ENCODE measurements at places on chromosomes 7 and 10.

GRCh38 chr7:53800746-53801145, 741.4 kb upstream of the VSTM2A start:
- DNase-seq, result no peak

DNA sequence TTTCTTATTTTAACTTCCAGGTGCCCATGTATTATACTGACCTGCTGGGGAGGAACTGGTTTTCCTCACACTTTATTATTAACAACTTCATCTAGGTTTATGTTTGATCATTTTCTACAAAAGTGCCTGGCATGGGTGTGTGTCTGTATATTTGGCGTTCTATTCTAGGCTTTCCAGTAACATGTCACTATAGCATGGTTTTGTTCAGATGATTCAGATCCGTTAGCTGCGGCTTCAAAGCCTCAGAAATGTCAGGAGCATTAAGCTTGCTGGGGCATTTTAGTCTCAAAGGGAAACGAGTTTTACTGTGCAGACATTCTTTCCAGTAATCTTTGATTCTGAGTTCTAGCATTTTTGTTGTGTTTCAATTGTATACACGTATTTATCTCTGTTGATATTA, 2.3 kb downstream of the INPP5A start:
- DNase-seq, result no peak

DNA sequence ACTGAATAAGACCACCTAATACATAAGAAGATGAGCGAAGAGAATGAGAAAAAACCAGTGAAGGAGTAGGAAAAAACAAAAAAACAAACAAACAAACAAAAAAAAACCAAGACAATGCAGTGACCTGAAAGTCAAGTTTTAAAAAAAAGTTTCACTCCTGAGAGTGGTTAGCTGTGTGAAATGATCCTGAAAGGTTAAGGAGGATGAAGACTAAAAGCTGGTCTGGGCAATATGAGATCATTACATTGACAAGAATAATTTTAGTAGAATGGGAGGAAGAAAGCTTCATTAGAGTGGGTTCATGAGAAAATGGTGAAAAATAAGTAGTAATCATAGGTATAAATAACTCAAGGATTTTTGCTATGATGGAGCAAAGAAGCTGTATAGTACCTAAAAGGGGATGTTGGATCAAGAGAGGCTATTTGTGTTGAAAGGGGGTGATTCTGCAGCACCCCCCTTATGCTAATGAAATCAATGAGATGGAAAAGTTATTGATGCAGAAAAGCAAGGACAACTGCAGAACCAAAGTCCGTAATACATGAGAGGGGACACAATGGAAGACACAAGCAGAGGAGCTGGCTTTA, 80.2 kb downstream of the KMT2C start:
- no peak for DNase-seq

- DNase-seq, result no peak
Measured at GRCh38 chr10:19461588-19461987, 354.6 kb upstream of the PLXDC2 start.

GRCh38 chr7:19410691-19411090, 265.5 kb upstream of the FERD3L start:
- DNase-seq, result no peak

DNA sequence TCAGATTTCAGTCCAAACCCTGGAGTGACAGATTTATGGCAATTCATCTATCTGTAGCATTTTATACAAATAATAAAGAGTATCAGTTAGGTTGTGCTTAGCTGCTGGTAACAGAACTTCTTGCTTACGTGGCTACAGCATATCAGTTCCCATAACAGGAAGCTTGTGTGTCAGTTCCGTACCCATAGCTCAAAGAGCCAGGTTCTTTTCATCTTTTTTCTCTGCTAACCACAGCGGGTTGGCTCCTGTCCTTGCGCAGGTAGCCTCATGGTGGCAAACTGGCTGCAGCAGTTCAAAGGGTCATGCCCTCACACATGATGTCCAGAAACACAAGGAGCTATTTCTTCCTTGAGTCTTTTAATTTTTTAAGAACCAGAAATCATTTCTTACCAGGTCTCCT, 1041.8 kb downstream of the GATA3 start:
- DNase-seq, result peak; percentile 38

- no peak for DNase-seq
Measured at GRCh38 chr10:79440281-79440680, 5.1 kb downstream of the ZCCHC24 start.

DNA sequence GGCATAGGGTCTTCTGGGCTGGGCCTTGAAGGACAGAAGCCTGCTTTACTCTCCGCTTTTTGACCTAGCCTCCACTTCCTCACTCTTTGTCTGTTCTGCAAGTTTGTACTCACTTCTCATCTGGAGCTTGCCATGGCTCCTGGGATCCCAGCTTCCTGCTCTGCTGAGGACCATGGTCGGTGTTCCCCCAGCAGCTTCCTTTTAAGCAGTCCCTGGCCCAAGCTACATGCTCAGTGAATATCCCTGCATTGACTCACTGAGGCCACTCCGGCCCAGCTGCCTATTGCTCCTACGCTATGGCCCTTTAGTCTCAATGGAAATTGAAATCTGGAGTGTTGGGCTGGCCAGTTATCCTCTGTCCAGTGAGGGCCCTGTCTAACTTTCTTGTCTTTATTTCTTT, 427.7 kb downstream of the RPS24 start:
- no peak for DNase-seq

GRCh38 chr7:39144420-39144819, 166.7 kb downstream of the POU6F2 start:
- DNase-seq, result no peak

DNA sequence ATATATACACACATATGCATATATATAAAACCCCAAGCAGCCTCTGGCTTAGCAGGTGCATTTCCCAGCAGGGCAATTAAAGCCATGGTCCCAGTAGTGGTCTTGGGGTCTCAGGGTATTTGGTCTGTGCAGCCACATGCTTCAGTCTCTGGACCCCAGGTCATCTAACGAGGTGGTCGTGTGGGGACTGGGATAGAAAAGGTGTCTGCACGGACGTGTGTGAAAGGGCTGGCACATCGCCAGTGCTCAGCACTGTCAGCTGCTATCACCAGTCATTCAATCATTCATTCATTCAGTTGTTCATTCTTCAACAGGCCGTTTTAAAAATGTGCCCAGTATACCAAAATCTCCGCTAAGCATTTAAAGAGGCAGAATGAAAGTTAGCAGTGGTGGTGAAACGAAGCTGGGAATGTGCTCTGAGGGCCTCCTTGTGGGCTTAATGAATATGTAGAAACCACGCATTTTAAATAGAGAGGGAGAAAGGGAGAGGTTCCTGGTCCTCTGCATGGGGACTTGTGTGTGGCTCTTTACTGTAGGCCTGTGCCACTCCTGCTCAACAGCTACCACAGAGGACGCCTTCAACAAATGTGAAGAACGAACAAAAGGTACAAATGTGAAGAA, 170.4 kb downstream of the EGFR start:
- DNase-seq, result no peak

GRCh38 chr7:137480824-137481365, 137.4 kb upstream of the PTN start:
- DNase-seq, result no peak

GRCh38 chr7:2271273-2272026, 29.4 kb downstream of the NUDT1 start:
- DNase-seq, result no peak

DNA sequence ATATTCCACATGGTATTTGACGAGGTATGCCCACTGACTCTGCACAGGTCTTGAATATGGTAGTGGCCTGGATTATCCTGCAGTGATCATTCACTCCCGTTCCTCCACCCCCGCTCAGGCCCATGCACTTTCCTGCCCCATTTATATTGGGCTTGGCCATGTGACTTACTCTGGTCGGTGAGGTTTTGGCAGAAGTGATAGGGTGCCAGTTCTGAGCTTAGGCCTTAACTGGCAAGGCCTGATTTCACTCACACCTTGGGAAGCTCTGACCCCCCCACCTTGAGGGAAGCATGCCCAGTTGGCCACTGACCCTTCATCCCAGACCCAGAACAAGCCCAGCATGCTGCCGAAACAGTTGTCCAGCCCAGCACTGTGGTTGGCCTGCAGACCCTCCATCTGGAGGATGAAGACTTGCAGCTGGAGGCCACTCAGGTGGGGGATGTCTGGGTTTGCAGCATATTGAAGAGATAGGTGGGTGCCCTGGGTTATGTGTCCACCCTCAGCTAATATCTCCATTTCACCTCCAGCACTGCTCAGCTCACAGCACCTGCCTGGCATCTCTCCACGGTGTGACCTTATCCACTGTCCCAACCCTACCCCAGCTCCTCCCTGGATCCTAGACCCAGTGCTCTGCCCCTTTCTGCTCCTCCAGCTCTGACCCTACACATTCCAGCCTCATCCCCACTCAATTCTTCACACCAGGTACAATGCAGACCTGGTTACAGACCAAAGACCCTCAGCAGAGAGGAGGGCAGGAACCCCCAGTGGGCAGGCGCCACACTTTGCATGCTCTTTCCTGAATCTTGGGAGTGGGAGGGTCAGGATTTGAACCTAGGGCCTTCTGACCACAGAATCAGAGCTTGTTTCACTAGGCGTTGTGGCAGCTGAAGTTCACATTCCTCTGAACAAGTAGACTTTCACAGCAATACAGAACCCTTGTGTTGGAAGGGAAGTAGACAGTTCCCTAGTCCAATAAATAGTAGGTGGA, 138.1 kb upstream of the CHST15 start:
- DNase-seq, result no peak

GRCh38 chr7:30873656-30874055, 38.0 kb upstream of the AQP1 start:
- DNase-seq, result no peak

GRCh38 chr7:70779321-70779720, 352.6 kb upstream of the GALNT17 start:
- no peak for DNase-seq

GRCh38 chr10:70232155-70232858, 922 bp downstream of the PPA1 start:
- no peak for DNase-seq

DNA sequence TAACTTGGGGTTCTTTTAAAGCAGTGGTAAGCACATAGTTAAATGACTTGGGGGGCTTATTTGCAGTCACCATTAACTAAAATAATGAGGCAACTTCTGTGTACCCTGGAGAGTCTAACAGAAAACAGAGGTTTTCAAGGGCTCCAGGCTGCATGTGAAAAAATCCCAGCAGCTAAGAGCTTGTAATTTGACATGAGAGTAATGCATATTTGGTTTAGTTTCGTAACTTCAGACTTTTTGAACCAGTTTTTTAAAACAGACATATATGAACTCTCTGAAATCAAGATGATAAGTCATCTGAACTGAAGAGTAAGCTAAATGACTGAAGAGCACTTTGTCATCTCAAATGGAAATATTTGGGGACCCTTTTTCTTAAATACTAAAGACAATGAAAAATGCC, 40.2 kb upstream of the IFRD1 start:
- DNase-seq, result no peak

- no peak for DNase-seq
Measured at GRCh38 chr7:24910551-24911212, 69.3 kb downstream of the OSBPL3 start.

DNA sequence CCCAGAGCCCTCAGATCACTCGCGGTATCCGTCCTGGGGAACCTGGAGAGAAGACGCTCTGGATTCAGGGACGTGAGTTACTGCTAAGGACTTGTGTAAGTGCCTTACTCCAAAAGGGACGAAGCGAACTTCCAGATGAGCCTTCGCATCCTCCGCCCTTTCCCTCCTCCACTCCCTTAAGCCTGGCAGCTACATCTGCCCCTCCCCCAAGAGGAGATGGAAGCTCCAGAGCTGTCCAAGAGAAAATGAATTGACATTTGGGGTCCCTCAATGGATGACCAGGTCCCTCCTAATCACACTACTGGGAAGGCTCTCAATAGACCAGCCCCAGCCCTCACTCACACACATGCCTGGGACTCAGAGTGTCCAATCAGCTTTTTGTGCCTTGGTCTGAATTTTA, 31.3 kb upstream of the GDF10 start:
- no peak for DNase-seq

DNA sequence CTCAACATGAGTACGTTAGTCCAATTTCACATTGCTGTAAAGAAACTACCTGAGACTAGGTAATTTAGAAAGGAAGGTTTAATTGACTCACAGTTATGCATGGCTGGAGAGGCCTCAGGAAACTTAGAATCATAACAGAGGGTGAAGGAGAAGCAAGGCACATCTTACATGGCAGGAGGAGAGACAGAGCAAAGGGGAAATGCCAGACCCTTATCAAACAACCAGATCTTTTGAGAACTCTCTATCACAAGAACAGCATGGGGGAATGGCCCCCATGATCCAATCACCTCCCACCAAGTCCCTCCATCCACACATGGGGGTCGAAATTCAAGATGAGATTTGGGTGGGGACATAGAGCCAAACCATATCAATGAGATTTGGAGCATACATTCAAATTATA, 34.6 kb upstream of the PDSS1 start:
- DNase-seq, result no peak

GRCh38 chr10:16887565-16887964, 70.3 kb upstream of the RSU1 start:
- DNase-seq, result no peak

GRCh38 chr10:112813866-112814591, 136.0 kb upstream of the TCF7L2 start:
- no peak for DNase-seq

DNA sequence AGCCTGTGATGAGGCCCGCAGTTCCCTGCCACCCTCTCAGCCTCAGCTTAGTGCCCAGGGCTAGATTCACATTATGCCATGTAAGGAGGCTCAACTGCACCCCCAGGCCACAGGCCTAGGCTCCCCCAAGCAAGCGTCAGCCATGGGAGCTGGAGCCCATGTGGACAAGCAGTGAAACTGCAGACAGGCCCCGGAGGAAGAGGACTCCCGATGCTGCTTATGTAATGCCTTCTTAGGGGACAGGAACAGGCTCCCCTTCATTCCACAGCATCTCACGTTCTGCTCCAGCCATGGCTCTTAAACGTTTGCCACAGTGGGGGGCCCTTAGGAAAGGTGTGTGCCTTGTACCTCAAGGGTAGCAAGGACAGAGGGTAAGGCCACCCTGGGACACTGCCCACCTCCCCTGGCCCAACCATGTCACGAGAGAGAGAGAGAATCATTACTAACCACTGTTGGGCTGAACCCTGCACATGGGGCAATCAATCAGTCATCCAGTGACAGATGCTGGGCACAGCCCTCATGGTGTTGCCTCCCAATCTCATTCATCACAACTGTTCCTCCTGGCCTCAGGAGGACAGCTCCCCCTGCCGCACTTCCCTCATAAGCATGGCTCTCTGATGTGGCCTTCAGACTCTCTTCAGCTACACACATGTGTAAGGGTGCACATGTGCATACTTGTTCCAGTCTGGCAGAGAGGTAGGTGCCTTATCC, 263.0 kb downstream of the GRID1 start:
- no peak for DNase-seq

DNA sequence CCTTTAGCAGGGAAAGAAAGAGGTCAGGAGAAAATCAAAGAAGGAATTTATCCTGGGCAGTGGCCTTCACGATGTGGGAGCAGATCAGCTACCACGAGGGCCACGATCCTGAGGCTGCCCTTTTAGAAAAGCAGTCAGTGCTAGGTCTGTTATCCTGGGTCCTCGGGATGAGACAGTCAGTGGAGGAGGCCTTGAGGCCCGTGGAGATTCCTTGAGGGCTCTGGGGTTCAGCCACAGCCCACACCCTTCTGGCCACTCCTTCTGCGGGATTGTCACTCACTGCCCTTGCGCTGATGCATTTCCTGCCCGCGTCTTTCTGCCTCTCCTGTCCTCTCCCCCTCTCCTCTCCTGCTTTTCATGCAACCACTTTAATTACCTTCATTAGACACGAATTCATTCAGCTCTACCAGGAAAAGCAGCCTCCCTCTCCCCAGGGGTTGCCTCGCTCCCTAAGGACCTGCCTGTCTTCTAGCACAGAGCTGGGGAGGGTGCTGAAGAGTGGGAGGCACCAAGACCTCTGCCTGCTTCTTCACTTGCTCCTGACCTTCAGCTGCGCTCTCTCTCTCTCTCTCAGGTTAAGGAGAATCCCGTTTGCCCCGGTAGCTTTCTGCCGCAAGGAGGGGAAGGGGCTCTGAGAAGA, 42.6 kb upstream of the LRRC4 start:
- no peak for DNase-seq

Measured in activated naive CD4-positive, alpha-beta T cell (primary cell).